ENCODE measurements at places on chromosomes 1 and 21.

GRCh38 chr1:229410692-229411433 lies 23.0 kb downstream of the ACTA1 start:
- DNase-seq: no peak

DNA sequence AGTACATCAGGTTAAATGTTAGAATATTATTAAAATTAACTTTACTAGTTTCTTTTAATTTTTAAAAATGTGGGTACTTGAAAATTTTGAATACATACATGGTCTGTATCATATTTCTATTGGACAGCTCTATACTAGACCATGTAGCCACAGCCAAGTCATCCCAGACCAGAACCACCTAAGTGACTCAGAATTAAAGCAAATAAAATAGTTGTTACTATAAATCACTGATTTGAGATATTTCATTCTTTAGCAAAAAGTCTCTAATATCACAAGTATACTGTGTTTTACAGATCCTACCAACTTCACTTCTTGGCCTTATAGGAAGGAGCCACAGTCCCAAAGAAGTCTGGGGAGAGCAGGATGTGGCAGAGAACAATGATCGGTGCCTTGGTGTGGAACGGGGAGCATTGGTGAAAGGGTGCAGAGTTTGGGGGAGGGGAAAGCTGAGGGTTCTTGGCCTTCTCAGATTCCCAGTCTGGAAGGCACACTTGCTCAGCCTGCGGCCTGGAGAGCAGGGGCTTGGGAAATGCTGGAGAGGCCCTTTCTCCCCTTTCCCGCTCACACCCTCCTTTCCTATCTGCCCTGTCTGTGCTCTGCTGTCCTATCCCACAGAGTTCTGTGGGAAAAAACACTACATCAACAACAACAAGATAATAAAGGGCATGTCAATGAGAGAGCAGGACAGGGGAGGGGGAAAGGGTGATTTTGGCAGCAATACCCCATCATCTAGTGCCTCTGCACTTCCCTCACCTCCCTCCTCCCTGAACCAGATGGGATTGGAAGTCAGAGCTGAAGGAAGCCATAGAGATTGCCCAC lies 122.1 kb downstream of the NGF start:
- DNase-seq: no peak

DNA sequence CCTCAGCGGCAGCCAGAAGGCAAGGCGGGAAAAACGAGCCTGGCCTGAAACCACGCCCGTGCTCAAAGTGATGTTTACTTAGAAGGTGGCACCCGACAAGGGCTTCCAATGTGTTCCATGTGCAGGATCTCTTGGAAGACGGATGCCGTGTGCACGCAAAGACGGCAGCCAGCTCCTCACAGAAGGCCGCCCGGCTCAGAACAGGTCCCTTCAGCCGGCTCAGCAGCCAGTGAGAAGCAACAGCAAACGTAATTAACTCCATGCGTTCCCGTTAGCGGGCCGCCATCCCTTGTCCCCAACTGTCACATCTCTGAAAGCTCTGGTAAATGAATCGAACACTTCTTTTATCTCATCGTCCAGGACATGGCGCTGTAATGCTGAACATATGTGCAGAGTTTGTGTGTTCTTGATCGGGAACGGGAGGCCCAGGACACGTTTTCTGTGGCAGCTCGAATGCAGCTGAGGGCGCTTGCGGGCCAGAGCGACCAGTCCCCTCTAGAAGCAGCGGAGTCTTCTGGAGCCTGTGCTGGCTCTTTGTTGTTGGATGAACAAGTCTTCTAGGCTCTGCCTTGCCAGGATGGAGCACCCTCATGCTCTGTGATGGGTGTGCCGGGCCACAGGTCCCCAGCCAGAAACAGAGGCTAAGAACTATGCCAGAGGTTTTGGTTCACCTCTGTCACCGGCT lies 94.6 kb upstream of the ARHGEF16 start:
- no peak for DNase-seq

GRCh38 chr1:229064320-229065168 lies 206.4 kb upstream of the RAB4A start:
- DNase-seq: no peak

GRCh38 chr21:33029385-33029921 lies 3.7 kb downstream of the OLIG2 start:
- no peak for DNase-seq

GRCh38 chr1:6961905-6962477 lies 176.7 kb downstream of the CAMTA1 start:
- DNase-seq: no peak

GRCh38 chr1:2125350-2126211 lies 69.0 kb downstream of the FAAP20 start:
- no peak for DNase-seq

GRCh38 chr1:85342207-85342606 lies 65.8 kb upstream of the BCL10 start:
- no peak for DNase-seq

- no peak for DNase-seq
Measured at GRCh38 chr1:63599799-63600198, 6.6 kb downstream of the PGM1 start.

GRCh38 chr1:165886983-165887382 lies 59.6 kb downstream of the UCK2 start:
- DNase-seq: no peak

DNA sequence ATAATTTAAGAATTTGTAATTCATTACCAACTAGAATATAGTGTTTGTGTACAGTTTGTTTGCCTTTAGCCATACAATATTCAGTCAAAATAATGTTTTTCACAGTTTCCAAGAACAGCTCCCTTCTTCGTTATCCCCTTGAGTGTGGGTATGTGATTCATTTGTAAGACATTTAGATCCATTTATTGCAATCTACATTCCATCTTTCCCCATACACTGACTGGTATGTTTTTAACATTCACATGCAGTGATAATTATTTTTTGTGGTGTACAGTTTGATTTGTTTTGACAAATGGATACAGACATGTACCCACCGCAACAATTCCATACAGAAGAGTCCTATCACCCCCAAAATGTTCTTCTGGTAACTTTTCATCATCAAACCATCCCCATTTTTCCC lies 589.1 kb upstream of the ADAMTS5 start:
- DNase-seq: no peak

DNA sequence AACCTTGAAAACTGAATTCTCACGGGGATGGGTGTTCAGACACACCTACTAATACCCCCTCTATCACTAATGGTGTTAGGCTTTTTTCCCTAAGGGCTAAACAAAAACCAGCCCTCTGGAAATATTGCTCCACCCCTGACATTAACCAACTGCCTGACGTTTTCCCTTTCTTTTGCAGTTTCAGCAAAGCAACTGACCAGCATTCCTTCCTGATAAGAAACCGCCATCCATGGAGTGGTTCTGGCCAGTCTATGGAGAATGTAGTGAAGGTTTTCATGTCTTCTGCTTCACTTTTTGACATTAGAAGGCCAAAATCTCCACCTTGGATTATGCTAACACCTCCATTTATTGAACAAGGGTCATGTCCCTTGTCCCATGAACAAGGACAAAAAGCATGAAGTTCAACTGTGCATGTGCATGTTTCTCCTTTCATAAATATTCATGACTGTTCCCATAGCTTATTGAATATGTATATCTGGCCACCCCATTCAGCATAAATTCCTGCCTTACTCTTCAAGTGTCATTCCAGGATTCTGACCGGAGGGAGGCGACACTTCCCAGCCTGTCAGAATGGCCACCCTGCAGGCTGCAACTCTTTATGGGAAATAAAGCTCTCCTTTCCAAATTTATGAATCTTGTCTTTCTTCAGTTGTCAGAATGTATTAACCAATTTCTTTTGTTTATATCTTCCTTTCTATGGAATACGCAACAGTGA lies 314.3 kb downstream of the HHIPL2 start:
- no peak for DNase-seq

- no peak for DNase-seq
Measured at GRCh38 chr1:47872886-47873285, 124.3 kb downstream of the TRABD2B start.

DNA sequence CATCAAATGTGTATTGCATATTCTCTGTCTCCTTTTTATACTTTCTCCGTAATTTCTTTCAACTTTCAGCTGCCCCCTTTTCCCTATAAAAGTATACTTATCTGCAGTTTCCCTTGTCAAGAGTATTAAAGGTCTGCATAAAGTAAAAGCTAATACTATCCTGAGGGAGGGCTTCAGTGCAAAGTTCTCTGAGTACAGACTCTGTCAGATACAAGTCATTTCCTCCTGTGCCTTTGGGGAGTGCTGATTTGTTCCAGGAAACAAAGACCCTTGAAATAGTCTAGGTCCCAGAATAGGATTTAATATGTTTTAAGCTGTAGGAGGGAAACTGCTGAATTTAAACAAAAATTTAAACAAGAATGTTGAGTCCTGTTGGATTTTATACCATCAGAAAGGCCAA lies 11.7 kb downstream of the GPR161 start:
- DNase-seq: no peak

DNA sequence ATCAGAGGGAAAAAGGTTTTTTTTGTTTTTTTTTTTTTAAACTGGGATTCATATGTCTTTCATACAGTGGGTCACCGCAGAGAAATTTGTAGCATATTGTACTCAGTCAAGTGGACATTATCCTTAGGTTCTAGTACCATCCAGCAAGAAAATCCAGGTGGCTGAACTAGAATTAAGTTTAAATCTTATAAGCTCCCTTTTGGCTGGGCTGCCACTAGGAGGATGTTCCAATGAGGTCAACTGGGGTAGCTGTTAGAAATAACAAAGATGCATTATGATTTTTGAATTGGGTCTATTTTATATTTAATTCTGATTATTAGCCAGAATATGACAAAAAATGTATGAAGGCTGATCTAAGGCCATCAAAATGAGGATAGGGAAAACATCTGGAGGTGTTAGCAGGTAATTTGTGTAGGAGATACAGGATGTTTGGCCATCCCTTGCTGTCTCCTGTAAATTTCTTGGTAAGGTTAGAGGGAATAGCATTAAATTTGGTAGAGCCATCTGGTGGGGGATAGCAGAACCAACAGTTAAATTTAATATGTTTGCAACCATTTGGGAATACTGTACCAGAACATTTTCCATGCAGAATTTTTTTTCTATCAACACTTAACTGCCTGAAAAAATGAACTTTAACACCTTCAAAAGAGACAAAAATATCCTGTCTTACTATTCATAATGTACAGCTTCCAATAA lies 568.5 kb upstream of the B3GALT2 start:
- DNase-seq: no peak

DNA sequence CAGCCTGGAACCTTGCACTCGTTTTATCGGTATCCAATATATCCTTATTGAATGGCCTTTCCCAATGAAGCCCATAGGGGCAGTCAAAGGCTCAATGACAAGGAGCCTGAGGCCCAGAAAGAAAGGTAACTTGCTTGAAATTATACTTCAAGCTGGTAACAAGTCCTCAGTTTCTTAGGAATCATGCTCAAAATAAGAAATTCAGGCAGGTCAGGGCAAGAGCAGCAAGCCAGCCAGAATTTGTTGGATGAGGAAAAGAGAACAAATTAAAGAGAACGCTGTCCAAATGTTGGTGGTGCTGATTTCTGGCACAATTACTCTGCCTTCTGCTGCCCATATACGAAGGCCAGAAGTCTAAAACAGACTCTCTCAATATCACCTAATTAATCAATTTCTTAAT lies 77.6 kb downstream of the DDX20 start:
- no peak for DNase-seq

DNA sequence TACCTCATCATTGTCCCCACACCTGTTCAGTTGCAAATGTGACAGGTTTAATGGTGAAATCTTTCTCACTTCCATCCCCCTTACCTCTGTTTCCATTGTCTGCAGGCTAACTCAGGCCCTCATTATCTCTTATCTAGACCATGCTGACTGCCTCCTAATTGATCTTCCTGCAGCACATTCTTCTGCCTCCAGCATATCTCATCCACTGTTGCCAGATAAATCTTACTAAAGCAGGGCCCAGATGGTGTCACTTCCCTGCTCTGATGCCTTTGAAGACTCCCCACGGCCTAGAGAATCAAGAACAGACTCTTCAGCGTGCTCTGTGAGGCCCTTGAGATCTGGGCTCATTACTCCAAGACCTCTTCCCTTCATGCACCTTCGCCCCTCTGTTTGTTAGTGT lies 230.1 kb downstream of the DUSP10 start:
- no peak for DNase-seq

- no peak for DNase-seq
Measured at GRCh38 chr1:32828341-32828740, 10.9 kb downstream of the S100PBP start.
